Psoas muscle (tissue), 8 donors: ENCODE measurements at places on chromosomes 1 and 21. TPM values are rescaled to one million over a fixed set of nuclear protein-coding genes. Genes with fewer than 3 reads are reported as not detected.

- DNase-seq: no peak
These were observed 6.5 kb downstream of the RAP1GAP start for GRCh38 chr1:21662426-21663247.

GRCh38 chr1:29380532-29380931 lies 144.2 kb downstream of the PTPRU start:
- no peak for DNase-seq

- no peak for DNase-seq
These were observed 25.0 kb downstream of the TTC39A start for GRCh38 chr1:51305371-51305823.

PGLYRP3 gene
- not detected for total RNA-seq

DNA sequence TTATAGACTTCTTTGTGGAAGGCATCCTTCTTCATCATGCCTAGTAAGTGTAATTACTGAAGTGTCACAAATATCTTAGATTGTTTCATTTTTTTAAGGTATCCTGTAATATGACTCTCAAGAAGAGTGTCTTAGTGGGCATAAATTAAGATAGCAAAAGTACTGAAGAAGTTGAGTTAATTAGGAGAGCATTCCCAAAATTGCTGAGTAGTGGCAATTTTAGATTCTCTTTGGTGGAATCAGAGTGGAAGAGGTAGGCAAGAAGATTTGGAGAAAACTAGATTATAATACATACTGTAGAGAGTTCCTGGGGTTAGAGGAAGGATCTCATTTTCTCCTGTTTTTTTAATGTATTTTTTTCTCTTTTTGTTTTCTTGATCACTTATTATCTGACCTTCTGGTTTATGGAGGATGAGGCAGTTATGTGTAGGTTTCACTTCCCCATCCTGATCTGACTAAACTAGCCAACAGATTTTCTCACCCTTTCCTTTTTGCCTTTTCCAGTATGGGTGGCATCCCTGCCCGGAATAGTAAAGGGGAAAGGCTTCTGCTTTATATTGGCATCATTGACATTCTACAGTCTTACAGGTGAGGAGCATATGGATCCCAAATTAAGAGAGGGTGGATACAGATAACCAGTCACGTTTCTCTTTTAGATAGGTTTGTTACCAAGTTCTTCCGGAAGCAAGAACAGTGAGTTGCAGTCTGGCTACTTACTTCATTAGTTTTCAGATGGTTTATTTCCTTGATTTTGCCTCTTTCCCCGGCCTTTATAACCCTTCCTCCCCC lies 16.7 kb upstream of the PSMD4 start:
- no peak for DNase-seq

CRP gene
- total RNA-seq: not detected

PSMA5 gene
- total RNA-seq: 89.6 TPM

DNA sequence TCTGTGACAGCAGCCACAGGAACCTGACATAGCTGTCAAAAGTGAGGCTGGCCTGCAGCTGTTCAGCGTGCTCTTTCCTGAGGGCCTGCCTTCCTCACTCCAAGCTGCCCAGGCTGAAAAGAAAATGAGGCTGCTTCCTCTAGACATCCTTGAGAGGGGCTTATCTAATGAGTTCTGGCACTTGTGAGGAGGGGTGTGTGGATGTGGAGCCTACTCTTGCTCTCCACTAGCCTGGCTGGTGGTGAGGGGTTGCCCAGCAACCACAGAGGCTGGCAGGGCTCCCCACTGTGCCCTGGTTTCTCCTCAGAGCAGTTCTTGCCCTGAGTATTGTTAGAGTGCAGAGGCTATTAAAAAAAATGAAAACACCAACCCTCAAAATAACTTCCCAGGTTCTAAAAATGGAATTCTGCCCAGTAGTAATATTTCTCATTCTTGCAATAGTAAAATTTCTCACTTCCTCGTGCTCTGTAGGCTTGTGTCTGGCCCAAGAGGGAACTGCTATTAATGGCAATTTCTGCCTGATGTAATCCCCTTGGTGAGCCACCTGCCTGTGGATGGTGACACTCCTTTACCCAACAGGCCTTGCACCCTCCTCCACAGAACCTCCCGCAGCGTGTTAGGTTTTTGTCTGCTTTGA lies 52.6 kb upstream of the EPS8L3 start:
- no peak for DNase-seq

DNA sequence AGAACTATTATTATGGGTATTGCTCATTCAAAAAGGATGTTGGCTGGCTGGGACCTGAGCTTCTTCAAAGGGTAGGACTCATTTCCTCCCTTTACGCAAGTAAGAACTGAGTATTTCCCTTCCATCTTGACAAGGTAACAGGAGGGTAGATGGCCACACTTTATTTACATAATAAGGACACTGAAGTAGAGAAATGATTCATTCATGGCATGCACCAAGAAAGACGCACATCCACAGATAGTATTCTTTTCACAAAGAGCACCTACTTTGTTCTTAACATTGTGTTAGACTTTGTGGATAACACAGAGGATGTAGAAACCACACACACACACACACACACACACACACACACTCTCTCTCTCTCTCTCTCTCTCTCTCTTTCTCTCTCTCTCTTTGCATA lies 82.9 kb downstream of the FAM78B start:
- no peak for DNase-seq

- no peak for DNase-seq
These were observed 26.2 kb downstream of the DMAP1 start for GRCh38 chr1:44239331-44239960.

DNA sequence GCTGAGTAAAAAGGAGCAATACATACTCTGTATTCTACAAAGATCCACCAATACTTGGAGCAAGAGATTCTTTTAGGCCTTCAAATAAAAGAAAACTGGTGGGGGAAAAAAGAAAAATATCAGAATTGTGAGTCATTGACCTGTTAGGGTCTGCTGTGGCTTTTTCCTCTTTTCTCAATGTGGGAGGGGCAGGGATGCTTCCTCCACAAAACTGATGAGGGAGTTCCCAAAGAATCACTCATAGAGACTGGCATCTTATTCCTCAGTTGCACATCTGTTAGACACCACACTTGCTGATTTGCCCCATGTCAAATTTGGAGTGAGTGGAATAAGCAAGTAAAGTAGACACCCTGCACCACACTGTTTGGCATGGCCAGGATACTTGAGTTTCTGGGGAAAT lies 16.6 kb downstream of the C1orf141 start:
- no peak for DNase-seq

OLIG2 gene
- total RNA-seq: 0.08 TPM

SLC9C2 gene
- not detected for total RNA-seq

- DNase-seq: no peak
These were observed 652 bp upstream of the GPX7 start for GRCh38 chr1:52601519-52601918.

DNA sequence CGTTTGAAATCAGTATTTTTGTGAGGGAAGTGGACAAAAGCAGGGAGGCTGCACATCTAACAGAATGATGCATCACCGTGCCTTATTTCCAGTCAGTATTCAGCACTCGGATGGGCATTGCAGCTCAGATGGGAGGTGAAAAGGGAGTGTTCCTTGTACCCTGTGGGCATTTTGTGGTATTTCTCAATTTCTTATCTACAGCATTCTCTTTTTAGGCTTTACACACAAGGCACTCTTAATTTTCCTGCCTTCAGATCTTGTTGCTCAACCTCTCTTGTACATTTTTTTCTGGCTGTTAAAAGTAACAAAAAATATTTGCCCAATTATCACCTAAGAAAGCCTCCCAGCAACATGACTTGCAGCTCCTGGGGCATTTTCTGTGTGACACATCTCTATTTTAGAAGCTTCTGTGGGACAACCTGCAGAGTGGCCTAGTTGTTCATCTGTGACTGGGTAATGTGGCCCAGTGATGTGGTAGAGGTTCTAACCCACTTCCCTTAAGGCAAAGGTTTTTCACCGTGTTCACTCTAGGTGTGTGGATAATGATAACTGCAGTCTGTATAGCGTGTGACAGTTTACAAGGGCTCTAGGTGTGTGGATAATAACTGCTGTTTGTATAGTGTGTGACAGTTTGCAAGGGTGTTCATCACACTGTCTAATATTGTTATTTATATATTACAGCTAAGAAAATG lies 257.2 kb downstream of the PTGER3 start:
- no peak for DNase-seq

FMO3 gene
- total RNA-seq: 0.88 TPM

INTS3 gene
- 29.0 TPM for total RNA-seq

RHOC gene
- total RNA-seq: 77.0 TPM

DNA sequence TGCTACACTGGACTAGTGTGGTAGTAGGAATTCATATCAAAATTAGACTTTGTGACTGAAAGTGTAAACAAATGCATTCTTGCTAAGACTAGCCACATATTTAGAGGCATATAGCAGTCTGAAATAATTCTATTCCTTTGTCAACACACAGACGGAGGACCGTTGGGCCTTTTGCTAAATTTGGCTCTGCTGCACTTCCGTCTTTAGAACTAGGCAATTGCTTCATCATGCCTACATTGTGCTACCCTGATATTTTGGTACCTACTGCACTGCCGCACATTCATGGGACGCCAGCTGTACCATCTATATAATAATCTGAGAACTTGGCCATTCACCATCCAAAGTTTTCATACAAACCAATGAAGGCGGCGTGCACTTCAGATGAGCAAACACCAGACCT lies 346.8 kb downstream of the KIF26B start:
- no peak for DNase-seq

DNA sequence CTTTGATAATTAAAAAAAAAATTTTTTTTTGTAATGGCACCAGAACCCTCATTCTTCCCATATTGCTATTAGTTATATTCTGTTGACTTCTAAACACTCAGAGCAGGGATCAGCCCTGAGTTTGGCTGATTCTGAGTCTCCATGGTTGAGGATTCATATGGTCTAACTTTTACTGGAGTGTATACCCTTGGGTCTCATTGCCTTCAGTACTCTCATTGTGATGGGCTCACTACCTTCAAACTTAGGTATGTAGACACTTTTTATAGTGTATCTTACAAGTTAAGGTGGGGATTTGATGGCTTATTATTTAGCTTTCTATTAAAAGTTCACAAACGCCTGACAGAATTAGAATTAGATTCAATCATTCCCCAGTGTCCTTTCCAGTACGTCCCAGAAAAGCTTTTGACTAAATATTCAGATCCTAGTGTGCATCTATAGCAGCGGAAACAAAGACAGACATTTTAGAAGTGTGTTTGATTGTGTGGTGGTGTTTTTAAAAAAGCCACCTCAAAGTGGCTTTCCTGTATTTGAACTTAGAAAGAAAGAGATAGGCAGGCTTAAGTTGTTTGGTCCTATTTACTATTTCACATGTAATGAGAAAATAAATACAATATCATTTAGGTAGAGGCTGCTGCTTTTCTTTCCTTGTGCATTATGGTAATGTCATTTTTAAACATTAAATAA lies 1.4 kb downstream of the MACF1 start:
- DNase-seq: no peak

GRCh38 chr21:36917471-36918158 lies 48.9 kb downstream of the HLCS start:
- no peak for DNase-seq

DNA sequence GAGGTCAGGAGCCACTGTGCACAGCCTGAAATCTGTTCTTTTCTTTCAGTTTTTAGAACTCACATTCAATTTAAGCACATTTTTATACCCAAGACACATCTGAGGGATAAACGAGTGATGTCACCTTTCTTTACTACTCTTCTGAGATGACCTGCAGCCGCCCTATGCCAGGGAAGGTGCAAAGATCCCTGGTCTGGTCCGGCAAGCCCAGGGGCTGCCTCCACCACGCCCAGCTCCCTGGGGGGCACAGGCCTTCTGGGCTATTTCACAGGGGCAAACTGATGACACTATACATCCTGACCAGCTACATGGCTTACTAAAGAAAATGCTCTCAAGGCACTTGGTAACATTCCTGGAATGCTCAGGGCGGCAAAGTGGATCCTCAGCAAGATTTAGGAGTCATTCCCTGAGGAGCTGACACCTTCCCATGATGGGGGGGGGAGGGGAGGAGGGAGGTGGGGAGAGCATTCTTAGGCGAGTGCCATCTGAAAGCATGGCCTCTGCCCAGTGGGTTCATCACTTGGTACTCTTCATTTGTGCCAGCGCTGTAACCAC lies 11.3 kb downstream of the MRAP start:
- no peak for DNase-seq

DNA sequence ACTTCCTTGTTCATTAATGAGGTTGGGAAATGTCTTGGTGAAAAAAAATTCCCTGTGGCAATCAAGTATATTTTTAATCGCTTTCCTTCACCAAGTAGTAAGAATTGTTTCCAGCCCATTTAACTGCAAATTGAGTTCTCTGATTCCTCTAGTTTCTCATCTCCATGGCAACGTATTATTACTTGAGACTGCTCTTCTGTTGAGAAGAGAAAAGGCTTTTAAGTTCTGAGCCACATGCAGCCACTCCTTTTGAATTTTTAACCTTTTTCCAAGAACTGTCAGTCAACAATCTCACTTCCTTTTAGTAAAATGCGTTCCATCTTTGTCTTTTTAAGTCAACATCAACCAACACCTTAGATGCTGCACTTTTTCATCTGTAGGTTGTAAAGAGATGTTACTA lies 75.7 kb upstream of the KIAA1614 start:
- DNase-seq: no peak

GRCh38 chr21:24339406-24339805 lies 1267.9 kb downstream of the MRPL39 start:
- DNase-seq: no peak

- no peak for DNase-seq
These were observed 40.7 kb downstream of the SLC30A1 start for GRCh38 chr1:211538287-211538686.

DNA sequence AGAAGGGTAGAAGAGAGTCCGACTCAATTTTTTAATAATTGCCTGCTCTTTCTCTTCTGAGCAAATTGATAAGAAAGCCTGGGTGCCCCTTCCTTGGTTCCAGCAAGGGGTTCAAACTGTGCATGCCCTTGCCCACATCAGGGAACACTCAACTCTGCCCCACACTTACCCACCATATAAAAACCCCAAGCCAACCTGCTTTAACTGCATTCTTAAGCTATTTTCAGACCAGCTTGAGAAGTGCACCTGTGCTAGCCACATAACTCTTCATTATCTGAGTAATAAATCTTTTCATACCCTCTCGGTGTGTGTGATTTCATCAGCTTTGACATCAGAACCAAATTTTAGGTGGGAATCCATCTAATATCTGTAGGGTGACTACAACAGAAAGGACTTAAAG lies 509.6 kb downstream of the MRPL39 start:
- DNase-seq: no peak

LRRC39 gene
- 92.5 TPM for total RNA-seq

GRCh38 chr1:44068442-44068921 lies 37.2 kb upstream of the SLC6A9 start:
- DNase-seq: no peak

- no peak for DNase-seq
These were observed 66.6 kb upstream of the CACHD1 start for GRCh38 chr1:64403331-64403730.

GRCh38 chr1:29365906-29366670 lies 129.8 kb downstream of the PTPRU start:
- no peak for DNase-seq
